Stimulated activated CD8-positive, alpha-beta memory T cell treated with anti-CD3 and anti-CD28 coated beads, Interleukin-7, amount 100 ng/mL, for 4 hours (primary cell): ENCODE measurements at places on chromosomes 4 and X.

DNA sequence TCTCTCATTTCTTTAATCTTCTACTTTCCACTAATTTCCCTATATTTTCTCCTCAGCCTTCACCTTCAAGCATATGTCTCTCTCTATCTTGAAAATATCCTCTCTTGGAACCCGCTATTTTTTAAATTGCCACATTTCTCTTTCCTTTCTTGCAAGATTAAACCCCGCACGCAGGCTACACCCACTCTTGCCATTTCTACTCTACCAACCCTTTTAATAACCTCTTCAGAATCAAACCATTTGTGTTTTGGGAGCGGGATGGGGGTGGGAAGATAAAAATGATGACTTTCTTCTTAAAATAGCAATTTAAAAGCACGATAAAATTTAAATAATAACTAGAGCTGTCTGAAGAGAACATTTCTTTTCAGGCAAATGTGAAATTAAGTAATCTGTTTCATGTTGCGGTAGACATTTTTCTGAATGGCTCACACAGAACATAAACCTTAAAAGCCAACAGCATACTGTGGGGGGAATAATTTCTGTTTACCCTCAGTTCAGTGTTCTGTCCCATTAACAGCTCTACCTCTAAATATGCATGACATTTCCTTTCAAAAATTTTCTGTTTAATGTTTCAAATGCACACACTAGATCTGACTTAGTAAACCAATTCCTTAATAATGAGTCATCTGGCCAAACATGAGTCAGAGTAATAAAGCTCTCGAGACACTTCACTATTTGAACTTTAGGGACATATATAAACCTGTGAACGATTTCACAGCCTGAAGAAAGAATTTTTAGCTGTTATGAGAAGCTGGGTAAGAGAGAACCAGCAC lies 20.5 kb downstream of the ARSJ start:
- no peak for DNase-seq

GRCh38 chr4:186191200-186192065 lies at the start of gene CYP4V2:
Gene CYP4V2, plus strand, starts transcription at chr4:186191567. Its CDS starts 257 bp downstream, at chr4:186191824.
- DNase-seq, result peak; percentile 83

- no peak for DNase-seq
Measured at GRCh38 chr4:80053140-80053910, 19.7 kb downstream of the ANTXR2 start.

GRCh38 chrX:73922856-73923455 lies 360.0 kb downstream of the CHIC1 start:
- DNase-seq, result no peak

- no peak for DNase-seq
Measured at GRCh38 chrX:118353081-118353850, 7.4 kb downstream of the WDR44 start.

DNA sequence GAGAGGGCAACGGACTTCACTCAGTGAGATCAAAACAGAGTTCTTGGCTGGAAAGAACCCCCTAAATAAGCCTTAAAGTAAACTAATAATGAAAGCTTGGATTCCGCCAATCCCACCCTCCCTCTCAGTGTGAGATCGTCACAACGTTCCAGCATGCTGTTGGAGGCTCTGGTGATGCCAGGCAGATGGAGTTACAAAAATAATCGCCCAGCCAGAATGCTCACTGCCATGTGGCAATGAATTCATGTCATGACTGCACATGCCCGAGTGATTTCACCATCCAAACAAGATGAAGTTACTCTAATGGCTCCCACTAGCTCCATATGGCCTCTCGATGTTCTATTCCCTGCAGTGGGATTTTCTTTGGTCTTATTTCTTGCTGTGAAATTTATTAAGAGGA lies 248.0 kb downstream of the SPATA18 start:
- no peak for DNase-seq

DNA sequence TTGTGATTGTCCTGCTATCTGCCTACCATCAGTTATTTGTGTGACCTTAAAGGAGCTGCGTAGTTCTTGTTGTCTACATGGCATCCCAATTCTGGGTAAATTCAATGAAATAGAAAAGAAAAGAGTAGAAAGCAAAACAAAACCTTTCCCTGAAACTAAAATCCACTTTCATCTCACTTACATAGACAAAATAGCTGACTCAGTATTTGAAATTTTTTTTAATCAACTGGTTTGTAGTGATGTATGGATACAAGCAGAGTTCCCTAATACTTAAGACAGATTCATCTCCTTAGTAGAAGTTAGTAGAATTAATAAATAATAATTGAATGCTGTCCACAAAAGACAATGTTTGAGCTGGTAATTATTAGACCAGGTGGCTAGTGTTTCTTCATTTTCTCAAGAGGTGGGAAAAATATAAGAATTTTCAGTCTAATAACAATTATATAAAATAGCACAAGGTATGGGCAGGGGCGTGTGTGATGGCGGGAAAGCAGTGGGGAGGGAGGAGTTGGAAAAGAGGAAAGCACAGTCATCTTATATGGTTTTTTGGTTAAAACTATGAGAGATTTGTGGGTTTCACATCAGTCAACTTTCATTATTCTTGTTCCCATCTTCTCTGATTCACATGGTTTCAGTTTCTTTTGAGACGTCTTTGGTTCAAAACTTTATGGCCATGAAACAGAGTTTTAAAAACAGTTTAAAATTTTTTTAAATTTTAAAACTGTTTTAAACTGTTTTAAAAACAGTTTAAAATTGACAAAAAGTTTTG lies 275.2 kb downstream of the SPRY1 start:
- DNase-seq, result no peak

DNA sequence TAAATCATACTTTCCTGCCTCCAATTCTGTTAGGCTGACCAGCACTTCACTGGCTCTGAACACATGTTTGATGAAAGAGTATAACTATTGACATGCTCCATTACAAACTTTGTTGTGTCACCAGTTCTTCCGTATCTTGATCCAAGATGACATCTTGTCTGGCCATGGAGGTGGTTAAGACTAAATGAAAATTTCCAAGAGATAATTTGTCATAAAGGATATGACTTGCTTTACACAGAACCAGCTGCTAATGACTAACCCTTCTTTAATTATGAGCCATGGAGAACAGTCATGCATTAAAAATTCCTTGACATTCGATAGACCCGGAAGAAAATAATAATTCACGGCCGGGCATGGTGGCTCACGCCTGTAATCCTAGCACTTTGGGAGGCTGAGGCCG lies 17.7 kb upstream of the N4BP2 start:
- no peak for DNase-seq

DNA sequence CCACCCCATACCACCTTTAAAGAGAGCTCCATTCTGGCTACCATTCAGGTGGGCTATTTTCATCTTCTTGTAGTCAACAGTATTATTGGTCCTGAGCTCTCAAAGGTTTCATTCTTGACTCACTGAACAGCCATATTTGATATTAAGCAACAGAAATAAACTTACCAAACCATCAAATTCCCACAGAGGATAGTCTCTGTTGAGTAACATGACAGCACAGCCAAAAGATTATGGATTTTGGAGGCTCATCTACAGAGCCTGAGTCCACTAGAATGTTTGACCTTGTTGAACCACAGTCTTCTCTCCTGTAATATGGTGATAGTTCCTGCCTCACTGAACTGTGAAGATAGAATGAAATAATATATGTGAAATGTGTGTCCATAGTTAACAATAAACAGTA lies 276.3 kb upstream of the LDB2 start:
- DNase-seq, result no peak

DNA sequence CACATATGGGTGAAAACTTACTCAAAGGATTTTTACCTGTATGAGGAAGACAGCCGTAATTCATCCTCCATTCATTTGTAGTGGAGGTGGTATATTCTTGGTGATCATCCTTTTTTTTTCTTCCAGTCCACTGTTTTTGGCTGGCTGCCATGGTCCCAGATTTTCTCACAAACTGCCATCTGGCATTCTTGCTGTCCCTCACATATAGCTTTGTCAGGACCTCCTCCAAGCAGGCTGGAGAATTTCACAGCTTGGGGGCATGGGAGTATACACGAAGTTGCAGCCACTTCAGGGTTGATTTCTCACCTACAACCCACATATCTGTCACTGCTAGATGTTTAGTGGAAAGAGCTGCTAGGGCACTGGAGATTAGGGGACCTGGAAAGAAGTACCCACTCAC lies 401.0 kb downstream of the IL1RAPL1 start:
- DNase-seq, result no peak

DNA sequence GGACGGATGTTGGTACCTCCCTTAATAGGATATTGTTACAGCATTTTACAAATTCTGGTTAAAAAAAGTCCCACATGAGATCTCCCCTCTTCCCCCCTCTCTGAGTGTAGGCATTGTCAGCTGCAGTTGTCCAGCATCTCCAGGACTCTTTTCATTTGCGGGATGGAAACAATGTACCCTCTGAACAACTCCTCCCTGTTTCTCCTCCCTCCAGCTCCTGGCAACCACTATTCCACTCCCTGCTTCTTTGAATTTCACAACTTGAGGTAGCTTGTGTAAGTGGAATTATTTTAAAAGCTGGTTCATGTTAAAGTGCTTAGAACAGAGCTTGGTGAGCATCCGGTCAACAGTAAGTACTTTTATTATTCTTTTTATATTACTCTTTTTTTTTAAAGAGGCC lies 69.8 kb downstream of the TBL1X start:
- DNase-seq, result no peak

- DNase-seq, result no peak
Measured at GRCh38 chrX:150837845-150838244, 60.6 kb downstream of the CD99L2 start.

- no peak for DNase-seq
Measured at GRCh38 chrX:38110231-38110630, 103.9 kb downstream of the SYTL5 start.

- DNase-seq, result no peak
Measured at GRCh38 chrX:152025656-152026440, 51.4 kb upstream of the GABRE start.

GRCh38 chr4:92270908-92271307 lies 32.9 kb upstream of the GRID2 start:
- no peak for DNase-seq

DNA sequence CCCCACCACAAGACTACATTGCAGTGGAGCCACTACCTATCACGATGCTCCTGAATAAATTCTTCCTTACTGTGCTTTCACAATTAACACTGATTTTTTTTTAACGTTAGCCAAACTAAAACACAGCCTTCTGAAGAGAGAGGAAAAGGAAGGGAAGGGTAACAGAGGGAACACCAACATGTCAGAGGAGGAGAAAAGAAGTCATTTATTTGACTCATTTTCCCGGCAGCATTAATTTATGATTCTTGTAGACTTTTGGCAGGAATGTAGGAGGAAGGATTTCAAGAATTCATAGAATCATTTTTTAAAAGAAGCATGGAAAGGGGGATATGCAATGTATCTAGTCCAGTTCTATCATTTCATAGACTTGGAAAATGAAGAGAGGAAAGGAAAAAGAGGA lies 74.3 kb upstream of the IQCM start:
- no peak for DNase-seq

DNA sequence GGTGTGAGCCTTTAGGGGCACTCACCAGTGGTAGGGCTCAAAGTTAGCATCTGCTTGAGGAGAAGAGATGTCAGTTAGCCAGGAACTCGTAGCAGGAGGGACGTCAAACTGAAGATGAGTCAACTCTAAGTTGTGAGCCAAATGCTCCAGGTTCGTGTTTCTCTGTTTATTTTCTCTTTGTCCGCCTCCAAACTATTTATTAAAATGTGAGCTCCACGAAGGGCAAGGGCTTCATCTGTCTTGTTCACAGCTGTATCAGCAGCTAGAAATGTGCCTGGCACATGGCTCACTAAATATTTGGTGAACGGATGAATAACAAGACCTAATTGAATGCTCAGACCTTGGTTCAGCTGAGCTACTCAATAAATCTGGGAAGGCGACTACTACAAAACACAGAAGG lies 248.9 kb downstream of the BCOR start:
- DNase-seq, result no peak

- DNase-seq, result no peak
Measured at GRCh38 chrX:11470250-11470974, 177.2 kb downstream of the AMELX start.

DNA sequence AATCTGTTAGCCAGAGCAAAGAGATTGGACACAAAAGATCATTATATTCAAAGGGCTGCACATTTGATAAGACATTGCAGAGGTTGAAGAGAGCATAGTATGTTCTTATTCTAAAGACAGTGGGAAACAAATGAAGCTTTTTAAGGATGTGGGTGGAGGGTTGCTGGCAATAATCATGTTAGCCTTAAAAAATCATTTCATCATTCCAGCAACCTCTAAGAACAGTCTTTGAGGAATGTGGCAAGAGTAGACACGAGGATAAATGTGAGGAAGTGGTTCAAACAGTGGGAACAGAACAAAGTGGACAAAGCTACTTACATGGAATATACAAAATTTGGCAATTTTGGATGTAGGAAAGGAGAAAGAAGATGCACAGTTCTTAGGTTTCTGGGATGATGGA lies 167.3 kb upstream of the SPRY1 start:
- no peak for DNase-seq

DNA sequence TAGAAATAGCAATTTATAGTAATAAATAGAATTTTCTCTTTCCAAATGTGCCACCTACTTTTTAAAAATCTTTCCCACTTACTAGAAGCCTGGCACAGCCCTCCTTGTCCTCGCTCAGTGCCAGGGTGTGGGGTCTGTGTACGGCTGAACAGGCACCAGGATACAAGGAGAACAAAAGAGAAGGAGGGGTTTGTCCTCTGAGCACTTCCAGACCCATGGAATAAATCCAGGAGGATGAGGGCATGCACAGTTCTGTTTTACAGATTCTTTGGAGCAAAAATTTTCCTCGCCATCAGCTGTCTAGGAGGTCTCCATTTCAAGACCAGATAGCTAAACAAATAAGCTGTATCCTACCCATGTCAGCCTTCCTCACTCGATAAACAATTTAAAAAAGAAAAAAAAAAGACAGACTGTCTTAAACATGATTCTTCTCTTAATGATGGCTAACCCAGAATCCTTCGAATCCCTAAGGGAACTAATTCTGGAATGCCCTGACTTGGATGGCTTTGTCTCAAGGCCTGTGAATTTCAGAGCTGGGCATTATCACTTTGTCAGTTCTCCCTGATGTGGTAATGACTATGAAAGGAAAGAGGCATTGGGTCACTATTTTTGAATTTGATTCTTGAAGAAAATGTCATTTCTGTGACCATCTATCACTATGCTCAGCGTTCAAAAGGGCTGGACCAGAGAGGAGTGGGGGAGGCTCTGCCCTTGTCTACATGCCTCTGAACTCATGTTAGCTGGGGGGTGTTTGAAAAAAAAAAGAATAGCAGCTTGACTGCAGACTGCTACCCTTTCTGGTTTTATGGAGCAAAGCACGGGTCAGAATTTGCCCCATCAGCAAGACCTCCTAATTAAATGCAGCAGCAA lies 151.0 kb downstream of the DCTD start:
- no peak for DNase-seq
